ENCODE measurements at places on chromosomes 7 and 10. TPM values are rescaled to one million over a fixed set of nuclear protein-coding genes. Genes with fewer than 3 reads are reported as not detected.

Gene TLX1
- not detected for total RNA-seq

Gene WDFY4
- not detected for total RNA-seq

Gene ATRNL1
- total RNA-seq: 0.23 TPM

Gene FXYD4
- not detected for total RNA-seq

Gene NEBL
- 0.12 TPM for total RNA-seq

Gene CTNNA3
- not detected for total RNA-seq

Gene GPNMB
- 507 TPM for total RNA-seq

Gene FAM171A1
- total RNA-seq: 10.1 TPM

Gene PBLD
- 2.8 TPM for total RNA-seq

Gene ANXA8L1
- total RNA-seq: not detected

Gene MSMB
- total RNA-seq: not detected

Gene MYL10
- total RNA-seq: not detected

Gene PKD2L1
- not detected for total RNA-seq

Gene PRLHR
- not detected for total RNA-seq

Gene RSPH10B2
- total RNA-seq: 0.30 TPM

Gene ITPRID1
- total RNA-seq: not detected
